ENCODE measurements at places on chromosomes 3 and 15. TPM values are rescaled to one million over a fixed set of nuclear protein-coding genes. Genes with fewer than 3 reads are reported as not detected.

Gene AQP9
- 0.42 TPM for total RNA-seq

Gene OR5K4
- not detected for total RNA-seq

Gene SLC6A11
- total RNA-seq, result 0.05 TPM

Gene SLCO2A1
- 1.5 TPM for total RNA-seq

Gene DNAH12
- 0.14 TPM for total RNA-seq

Gene TMEM158
- total RNA-seq, result 0.66 TPM

Gene OR5K3
- total RNA-seq, result not detected

Gene HRH1
- 1.6 TPM for total RNA-seq

Gene TIMP4
- 0.66 TPM for total RNA-seq

Gene PYDC2
- total RNA-seq, result not detected

Gene RBPMS2
- total RNA-seq, result 0.19 TPM

Gene PEX5L
- total RNA-seq, result 1.9 TPM

Gene BLM
- 25.6 TPM for total RNA-seq

Gene ATR
- total RNA-seq, result 23.9 TPM

Gene TMEM207
- total RNA-seq, result not detected

Gene ACSBG1
- 7.9 TPM for total RNA-seq

Gene C3orf20
- total RNA-seq, result not detected

Gene SKOR1
- total RNA-seq, result 0.14 TPM

Gene TFRC
- 48.2 TPM for total RNA-seq

Gene GADL1
- 0.09 TPM for total RNA-seq

Gene CA12
- total RNA-seq, result 0.09 TPM

Gene RASL12
- total RNA-seq, result 2.7 TPM

Gene TEX55
- not detected for total RNA-seq

Gene GOLGA8G
- total RNA-seq, result under 0.01 TPM

Data from thymus (tissue), 14 donors.